CD4-positive, alpha-beta T cell treated with Interleukin-6 at 100 ng/mL for 8 hours (primary cell): ENCODE measurements at places on chromosomes 7 and 10.
A peak's percentile ranks its signal among the peaks of the same experiment; 100 is the strongest.

- DNase-seq = no peak
Observed at GRCh38 chr7:99557940-99558305, 519 bp upstream of the ZNF655 start.

DNA sequence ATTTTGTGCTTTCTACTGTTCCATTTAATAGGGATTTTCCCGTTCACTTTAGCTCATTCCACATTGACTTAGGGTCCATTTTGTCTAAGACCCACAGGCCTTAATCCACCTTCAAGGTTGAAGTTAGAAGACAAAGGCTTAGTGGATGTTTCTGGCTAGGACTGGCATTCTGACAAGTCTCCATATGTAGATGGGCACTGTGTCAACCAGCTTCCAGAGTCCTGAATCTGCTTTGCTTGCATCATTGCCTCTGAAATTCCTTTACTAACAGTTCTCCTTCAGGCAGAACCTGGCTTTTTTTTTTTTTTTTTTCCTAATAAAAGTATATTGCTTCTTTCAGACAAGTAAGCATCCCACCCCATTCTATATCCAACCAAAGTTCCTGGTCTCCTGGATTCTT, 69.6 kb upstream of the PDCD4 start:
- DNase-seq = no peak

- DNase-seq = no peak
Observed at GRCh38 chr7:22397981-22398380, 41.0 kb upstream of the RAPGEF5 start.

DNA sequence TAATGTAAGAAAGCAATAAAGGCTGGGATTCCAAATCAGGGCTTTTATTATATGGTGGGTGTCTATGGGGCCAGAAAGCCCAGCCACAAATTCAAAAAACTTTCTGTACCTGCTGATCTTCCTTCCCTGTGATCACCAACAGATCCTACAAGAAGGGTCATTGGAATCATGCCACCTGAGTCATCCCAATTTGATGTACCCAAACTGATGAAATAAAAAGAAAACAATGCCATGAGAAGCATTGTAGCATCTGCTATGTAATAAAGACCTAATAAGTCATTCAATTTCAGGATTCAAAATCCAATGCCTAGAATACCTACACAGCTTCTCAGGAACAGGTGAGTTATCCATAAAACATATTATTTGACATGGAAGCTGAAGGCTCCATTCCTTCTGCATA, 228.8 kb downstream of the DKK1 start:
- DNase-seq = no peak

DNA sequence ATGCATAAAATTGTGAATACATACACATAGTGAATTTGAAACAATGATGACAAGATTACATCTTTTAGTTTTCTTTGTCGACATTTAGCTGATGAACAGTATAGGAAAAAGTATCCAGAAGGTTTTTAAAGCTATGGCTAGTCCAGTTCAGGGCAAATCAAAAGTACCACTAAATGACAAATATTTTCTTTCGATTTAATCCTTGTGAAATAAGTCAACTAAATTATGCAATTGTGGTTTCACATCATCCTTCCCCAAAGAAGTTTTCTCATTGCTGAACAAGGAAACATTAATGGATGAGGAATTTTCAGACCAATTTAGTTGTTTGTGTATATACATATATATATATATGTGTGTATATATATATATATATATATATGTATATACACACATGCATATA, 774.0 kb downstream of the DNAJB9 start:
- no peak for DNase-seq

DNA sequence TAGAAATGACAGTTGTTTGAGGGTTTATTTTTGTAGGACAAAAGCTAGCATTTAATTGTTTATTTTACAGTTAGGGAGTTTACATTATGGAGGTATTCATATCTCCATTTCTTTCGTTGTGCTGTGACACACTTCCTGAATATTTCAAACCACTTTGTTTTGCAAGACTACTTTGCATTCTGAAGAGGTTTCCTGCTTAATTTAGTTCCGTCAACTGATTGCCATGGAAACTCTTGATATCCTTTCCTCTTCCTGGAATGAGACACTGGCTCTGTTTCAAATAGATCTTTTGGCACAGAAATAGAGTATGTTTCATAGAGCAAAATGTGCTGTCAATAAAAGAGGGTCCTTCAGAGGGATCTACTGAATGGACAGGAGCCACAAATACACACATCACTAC, 159.5 kb upstream of the AGR3 start:
- peak; percentile 28 for DNase-seq

DNA sequence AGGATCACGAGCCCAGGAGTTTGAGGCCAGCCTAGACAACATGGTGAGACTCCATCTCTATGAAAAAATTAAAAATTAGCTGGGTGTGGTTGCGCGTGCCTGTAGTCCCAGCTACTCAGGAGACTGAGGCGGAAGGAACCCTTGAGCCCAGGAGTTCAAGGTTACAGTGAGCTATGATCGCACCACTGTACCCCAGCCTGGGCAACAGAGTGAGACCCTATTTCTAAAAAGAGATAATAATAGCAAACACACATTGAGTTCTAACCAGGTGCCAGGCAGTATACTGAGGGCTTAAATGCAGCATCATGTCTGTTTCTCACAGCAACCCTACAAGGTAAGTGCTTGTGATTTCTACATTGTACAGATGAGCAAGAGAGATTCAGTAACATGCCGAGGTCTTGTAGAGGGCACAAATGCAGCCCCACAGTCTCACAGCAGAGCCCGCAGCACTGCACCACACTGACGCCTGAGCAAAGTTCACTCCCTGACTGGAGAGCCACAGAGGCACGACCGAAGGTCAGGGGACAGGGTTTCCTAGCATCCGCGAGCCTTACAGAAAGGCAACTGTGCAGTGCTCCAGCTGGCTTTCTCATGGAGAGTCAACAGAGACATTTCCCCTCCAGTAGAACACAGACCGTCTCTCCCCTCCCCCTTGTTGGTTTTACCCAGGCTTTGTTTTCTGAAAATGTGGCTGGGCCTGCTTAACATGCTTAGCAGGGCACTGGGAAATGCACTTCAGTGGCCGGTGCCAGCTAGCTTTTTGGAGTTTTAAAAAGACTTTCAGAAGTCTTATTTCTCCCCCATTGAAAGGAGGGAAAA, 36.5 kb downstream of the PDSS1 start:
- no peak for DNase-seq

DNA sequence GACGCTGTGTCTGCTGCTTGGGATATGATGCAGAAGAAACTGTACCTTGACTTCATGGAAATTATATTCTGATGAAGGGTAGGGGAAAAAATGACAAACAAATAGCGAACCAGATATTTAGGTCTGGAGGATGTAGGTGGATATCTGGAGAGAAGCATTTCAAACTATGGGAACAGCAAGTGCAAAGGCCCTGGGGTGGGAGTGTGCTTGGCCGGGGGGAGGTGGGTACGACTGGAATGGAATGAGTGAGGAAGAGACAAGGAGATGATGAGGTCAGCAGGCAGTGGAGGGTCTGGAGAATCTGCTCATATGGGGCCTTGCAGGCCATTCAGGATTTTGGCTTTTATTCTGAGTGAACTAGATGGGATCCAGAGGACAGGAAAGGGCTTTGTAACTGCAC, 65.2 kb downstream of the TLL2 start:
- no peak for DNase-seq
